Activated B cell treated with CpG ODN at 0.5 μM for 24 hours (primary cell): ENCODE measurements at places on chromosomes 6 and 20.

DNA sequence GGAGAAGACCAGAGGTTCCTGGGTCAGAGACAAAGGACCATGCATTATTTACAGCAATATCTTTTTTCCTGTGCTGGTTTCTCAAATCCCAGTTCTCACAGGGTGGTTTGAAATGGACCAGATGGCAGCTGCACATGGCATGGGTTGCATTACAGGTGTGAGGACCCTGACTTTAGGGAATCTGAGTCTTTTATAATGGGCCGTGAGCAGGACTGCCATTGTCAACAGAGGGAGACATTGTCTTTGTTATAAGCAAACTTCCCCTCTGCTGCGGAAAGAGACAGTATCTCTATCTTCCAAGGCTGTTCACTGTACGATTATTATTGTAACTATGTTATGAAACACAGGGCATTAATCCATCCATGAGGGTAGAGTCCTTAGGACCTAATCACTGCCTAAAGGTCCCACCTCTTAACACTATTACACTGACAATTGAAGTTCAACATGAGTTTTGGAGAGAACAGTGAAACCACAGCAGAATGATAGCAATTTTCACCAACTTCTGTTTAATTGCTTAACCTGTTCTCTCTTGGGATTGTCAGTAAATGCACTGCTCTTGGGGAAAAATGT is 156.1 kb upstream of the AGPAT4 start:
- no peak for DNase-seq

DNA sequence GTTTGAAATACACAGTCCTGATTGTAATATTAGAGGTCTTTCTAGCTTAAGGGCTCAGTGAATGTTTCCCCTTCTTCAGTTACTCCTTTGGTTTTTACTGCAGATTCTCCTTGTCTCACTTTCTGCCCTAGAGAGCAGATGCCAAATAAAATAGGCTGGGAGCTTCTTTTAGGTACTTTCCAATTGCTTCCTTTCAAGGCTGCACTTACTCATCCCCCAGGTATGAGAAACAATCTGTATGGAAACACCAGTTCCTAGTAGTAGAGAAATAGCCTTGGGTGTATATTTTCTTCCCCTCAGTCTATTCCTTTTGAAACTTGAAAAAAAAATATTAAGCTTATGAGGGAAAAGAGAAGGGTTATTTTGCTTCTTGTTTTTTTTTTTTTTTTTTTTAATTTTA is 139.7 kb downstream of the PAK5 start:
- no peak for DNase-seq

- no peak for DNase-seq
Measured at GRCh38 chr6:54800050-54800600, 46.4 kb upstream of the FAM83B start.

GRCh38 chr6:167046861-167047495 is 47.8 kb downstream of the CEP43 start:
- DNase-seq: no peak

GRCh38 chr6:31485055-31485454 is 12.9 kb upstream of the MICB start:
- no peak for DNase-seq

GRCh38 chr6:138844192-138844591 is 48.3 kb downstream of the ECT2L start:
- DNase-seq: no peak

DNA sequence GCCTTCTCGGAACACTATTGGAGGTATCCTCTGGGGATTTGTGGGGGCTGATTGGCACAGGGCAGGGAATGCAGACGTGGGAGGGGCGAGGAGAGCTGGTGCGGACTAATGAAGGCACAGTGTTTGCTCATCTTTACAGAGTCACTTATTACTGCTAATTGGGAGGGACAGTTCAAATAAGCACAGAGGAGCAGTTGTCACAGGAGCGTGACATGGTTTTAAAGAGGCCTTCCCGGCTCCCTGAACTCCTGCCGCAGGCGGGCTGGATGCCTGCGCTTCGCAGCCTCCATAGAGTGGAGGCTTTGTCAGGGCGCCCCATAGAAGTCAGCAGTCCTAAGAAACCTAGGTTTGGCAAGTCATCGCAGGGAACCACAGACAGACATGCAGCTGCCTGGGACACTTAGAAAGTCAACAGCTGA is 149.6 kb downstream of the LINC00237 start:
- DNase-seq: no peak

GRCh38 chr6:124054034-124054433 is 250.4 kb downstream of the NKAIN2 start:
- no peak for DNase-seq

DNA sequence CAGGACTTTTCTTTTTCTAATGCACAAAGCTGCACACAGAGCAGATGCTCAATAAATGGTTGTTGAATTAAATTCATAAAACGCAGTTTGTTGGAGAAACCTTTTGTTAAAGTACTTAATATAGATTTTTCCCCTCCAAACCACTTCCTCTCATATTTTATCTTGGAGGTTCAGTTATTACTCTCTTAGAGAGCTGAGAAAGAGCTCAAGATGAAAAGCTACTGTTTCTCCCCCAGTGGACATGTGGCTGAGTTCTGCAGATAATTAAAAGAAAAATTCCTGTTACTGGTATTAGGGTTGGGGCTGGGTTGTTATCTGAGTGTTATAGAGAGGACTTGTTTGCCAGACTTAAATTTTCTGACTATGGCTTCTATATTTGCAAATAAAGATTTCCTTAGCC is 294.0 kb downstream of the TBC1D7 start:
- no peak for DNase-seq

DNA sequence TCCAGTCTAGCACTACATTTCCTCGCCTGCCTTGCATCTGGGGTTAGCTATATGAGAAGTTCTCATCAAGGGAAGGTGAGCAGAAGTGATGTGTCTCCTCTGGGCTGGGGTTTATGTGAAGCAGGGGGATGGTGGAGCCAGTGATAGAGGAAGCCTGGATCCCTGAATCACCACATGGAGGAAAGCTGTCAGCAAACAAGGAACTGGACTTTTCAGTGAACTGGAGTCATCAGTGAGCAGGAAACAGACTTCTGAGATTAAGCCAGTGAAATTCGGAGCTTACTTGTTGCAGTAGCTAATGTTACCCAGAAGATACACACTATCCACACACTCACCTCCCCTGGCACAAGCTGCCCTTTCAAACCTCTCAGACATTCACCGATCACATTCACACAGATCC is 13.4 kb upstream of the TOX2 start:
- no peak for DNase-seq

DNA sequence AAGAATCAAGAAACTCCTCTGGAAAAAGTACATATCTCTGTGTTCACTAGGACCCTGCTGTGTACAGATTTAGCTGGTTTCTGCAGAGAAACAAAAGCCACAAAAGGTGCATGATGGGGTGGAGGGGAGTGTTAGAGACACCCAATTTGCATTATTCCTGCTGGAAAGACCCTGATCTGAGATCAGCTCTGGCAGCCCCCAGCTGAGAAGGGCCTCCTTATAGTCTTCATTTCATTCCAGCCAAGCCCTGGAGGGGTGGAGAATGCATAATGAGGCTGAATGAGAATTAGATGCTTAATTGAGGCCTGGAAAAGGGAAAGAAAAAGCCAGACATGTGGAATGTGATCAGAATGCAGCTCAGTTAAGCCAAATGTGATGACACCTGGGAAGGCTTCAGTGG is 545.6 kb downstream of the KIF16B start:
- DNase-seq: no peak

GRCh38 chr20:11496380-11496779 is 421.3 kb upstream of the BTBD3 start:
- no peak for DNase-seq

- DNase-seq: no peak
Measured at GRCh38 chr6:41193171-41193734, 7.7 kb downstream of the TREML2 start.

DNA sequence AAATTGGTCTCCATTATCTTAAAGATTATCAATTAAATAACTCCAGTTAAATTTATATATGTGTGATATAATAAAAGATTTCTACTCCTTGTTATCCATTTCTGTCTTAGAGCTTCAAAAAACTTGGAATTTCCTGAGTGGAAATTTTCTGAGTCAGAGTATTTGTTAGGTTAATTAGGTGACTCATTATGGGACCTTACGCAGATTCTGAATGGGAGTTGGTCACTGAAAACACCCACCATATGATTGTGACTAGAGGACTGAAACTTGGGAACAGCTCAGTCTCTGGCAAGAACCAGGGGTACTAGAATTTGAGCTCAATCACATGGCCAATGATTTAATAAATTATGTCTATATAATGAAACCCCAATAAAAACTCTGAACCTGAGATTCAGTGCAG is 125.4 kb upstream of the HMGCLL1 start:
- DNase-seq: no peak

DNA sequence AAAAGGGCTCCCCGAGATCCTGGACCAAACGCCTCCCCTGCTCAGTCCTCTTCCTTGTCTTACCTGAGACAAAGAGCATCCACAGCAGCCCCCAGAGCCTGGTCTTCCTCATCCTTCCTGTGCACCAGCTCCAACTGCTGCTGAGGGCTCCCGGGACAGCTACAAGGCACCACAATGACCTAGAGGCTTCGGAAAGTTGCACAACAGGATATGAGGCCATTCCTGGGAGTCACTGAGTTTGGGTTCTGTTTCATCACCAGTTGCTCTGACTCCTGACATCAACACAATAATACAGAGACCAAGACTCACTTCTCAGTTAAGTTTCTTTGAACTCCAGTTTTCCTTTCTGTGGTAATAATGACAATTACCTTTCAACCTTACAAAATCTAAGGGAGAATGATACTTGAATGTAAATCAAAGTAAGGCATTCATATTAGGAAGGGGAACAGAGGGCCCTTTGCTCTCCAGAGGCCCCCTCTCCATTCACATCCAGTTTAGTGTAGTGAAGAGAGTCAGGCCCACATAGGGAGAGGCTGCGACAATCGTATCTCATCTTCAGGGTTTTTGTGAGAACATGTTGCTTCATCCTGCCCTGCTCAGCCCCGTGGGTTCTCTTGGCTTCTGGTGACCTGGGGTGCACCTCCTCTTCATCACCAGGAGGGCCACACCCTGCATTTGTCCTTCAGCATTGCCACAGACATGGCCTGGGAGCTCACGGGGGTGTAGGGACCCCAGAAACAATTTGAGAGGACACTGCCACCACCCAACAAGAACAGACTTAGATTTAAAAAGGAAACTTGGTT is at the start of gene TREM1:
Gene TREM1, minus strand, starts transcription at position 139 of the 803 bp plus-strand sequence. Its CDS starts 27 bp downstream, at position 112.
- no peak for DNase-seq

DNA sequence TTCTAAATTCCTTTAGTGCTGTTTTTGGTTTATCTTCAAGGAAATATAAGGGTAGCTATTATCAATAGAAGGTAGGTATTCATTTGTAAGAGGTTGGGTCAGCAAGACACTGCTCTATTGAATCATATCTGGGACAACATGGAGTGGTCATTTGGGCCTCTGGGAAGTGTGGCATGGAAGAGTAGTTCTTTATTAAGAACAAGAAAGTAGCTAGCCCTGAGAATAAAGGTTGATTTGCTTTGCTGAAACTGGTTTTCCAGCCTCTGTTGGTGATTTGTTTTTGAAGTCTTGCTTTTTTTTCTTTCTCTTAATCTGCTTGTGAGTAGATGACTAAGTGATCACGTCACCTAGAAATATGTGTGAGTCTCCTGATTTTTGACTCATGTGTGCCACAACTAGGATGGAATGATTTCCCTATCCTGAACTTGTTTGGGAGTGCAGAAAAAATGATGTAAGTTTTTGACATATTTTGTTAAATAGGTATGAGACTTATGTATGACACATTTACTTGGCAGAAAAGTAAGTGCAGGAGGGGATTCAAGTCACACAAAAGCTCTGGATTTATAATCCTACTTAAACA is 381.8 kb downstream of the CENPW start:
- DNase-seq: no peak

DNA sequence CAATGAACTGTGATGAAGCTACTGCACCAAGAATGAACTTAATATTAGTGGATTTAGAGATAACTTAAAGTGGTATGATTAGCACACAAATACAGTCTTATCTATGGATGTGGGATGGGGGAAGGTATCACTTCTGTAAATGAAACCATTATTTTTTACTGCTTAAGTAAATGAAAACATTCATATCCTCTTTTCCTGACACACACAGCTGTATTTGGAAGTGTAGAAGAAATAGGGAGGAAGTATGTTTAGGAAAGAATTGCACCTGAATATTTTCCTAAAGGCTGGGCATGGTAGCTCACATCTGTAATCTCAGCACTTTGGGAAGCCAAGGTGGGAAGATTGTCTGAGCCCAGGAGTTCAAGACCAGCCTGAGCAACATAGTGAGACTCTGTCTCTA is 96.8 kb downstream of the HIVEP2 start:
- DNase-seq: no peak

- DNase-seq: no peak
Measured at GRCh38 chr20:57280221-57280620, 13.8 kb upstream of the BMP7 start.

DNA sequence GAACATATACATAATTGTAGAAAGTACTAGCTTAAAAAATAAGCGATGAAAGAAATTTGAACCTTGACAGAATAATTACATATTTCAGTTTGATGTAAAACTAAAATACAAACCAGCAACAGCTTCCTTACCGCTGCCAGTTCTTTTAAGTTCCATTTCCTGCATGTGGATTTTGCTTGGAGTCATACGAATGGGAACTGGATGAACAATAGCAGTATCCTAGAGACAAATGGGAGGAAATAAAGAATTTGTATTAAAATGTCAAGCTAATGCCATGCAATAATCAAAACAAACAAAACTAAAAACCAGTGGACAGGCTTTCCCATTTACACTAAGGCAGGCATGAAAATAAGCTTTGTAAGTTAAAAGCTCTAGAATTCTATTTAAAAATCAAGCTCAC is 67.1 kb downstream of the REPS1 start:
- no peak for DNase-seq

DNA sequence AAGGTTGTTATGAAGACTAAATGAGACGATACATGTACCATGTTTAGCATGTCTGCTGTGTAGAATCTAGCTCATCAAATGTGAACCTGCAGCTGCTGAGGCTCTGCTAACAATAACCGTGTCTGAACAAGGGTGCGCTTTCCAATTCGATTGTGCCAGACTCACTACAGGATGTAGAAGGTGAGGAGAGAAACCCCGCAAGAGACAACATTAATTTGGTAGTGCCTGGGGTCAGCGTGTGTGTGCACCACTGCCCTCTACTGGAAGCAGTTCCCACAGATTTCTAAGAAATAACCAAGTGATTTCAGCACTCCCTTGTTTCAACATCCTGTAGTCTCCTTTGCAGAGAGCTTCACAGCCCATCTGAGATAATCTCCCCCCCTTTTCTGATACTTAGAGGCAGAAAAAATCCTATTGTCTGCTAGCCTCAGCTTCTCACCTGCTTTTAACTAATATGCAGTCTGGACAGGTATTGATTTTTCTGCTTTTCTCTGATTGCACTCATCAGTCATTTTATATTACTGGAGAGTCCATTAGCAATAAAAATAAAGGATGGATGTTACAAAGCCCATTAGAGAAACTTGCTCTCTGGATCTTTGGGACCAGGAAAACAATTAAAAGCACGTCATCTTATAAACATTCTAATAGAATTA is 96.7 kb upstream of the BACH2 start:
- peak; percentile 47 for DNase-seq
